NCI-H748 treated with DMSO at 0.1 percent for 48 hours (cell line): ENCODE measurements at places on chromosomes 3 and 15.

DNA sequence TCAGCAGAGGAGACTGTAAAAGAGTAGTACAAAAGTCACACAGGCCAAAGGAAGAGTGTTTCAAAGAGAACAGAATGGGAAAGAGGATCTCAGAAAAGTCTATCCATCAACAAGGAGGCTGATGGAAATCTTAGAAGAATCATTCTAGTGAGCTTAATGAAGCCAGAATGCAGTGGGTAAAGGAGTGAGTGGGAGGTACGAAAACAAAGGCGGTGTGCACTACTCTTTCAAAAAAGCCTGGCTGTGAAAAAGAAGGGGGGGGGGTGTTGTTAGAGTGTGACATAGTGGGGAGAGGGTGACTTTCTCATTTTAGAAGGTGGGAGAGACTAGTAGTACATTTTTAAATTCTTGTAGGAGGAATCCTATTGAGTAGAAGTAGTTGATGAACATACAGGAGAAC lies 11.7 kb downstream of the PAQR9 start:
- DNase-seq, result no peak

GRCh38 chr3:127068111-127068810 lies 85.3 kb downstream of the PLXNA1 start:
- DNase-seq, result no peak

DNA sequence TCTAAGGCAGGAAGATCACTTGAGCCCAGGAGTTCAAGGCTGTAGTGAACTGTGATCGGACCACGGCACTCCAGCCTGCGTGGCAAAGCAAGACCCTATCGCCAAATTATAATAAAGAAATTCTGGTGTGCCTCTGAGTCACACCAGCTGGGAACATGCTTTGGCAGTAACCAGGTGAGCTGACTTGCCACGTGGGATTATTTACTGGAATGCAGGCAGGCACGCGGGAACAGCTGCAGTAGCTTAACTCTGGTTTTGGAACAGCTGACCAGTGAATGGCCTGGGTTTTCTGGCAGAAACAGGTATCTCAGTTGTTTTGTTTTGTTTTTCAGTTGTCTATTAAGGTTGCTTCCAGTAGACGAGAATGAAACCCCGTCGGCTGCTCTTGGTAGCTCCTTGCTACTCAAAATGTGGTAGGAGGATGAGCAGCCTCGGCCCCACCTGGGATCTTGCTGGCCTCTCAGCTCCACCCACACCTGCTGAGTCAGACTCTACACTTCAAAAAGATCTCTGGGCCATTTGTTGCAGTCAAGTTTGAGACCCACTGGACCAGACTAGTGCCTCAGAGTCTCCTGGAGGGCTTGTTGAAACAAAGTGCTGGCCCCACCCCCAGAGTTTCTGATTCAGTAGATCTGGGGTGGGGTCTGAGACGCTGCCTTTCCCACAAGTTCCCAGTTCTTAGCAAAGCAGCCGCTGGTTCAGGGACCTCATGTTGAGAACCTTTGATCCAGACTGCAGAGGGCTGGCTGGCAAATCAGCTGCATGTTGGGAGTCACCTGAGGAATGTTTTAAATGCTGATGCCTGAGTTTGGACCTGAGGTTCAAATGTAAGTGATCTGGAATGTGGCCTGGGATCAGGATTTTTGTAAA lies 26.6 kb downstream of the IDH2 start:
- no peak for DNase-seq

- DNase-seq, result no peak
Observed at GRCh38 chr3:72231439-72232196, 446.7 kb upstream of the PROK2 start.
